ENCODE measurements at places on chromosomes 1 and 21.

- DNase-seq, result no peak
These were observed 604.5 kb downstream of the PLPP3 start for GRCh38 chr1:55974714-55975441.

GRCh38 chr1:117067533-117068370, 7.6 kb downstream of the TTF2 start:
- peak; percentile 21 for DNase-seq

- DNase-seq, result no peak
These were observed 34.1 kb upstream of the GPR52 start for GRCh38 chr1:174413632-174414031.

DNA sequence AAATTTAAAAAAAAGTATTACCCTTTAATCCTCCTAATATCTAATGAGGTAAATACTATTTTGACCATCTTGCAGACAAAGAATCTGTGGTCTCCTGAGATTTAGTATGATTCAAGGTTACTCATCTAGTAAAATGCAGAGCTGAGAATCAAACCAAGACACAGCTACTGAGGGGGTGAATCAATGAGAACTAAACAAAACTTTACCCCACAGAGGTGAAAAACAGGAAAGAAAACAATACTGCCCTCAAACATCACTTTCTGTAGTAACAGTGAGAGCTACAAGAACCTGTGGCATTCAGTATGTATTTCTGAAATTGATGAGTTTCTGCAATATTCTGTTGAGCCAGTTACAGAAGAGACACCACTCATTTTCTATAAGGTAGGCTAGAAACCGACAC, 85.1 kb downstream of the JAK1 start:
- no peak for DNase-seq

GRCh38 chr1:244920911-244921761, 56.8 kb upstream of the HNRNPU start:
- no peak for DNase-seq

- DNase-seq, result no peak
These were observed 94.5 kb downstream of the DNTTIP2 start for GRCh38 chr1:93784538-93784937.

Data from DND-41 (cell line).